AG10803 (cell line): ENCODE measurements at places on chromosomes 5 and 9.

GRCh38 chr9:78502566-78502965 is 205.6 kb downstream of the PSAT1 start:
- DNase-seq, result no peak

GRCh38 chr5:137636830-137637714 is 98.8 kb downstream of the KLHL3 start:
- DNase-seq, result no peak

DNA sequence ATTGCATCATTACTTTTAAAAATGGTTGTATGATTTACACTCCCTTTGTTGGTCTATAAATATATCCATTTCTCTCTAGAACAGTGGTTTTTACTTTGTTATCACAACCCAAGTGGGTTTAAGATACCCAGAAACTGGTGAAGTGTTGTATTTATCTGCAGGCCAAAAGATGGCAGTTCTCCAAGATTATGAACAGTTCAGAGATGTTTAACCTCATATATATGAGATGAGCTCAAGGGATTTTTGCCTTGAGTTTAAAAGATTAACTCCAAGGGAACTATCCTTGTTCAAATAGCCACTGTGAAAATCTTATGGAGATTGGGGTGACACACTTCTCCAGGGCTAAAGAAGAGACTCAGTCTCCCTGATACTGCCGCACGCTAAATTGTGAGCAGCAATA is 572.6 kb downstream of the TLE4 start:
- no peak for DNase-seq

DNA sequence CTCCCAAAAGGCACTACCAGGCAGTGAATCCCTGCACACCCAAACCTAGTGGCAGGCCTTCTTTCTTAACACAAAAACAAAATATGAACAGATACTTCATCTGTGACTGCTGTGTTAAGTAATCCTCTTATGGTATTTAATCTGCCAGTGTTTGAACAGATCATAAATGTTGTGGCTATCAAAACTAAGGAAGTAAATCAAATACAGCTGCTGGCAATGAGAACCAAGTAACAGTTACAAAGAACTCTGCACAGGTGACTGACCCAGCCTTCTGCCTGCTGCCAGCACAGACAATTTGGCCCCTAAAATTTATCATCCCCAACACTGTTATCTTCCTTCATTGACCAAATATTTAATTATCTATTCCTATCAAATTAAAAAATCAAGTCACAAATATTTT is 78.0 kb downstream of the GNAQ start:
- no peak for DNase-seq
